ENCODE measurements at places on chromosomes 1 and 21.

DNA sequence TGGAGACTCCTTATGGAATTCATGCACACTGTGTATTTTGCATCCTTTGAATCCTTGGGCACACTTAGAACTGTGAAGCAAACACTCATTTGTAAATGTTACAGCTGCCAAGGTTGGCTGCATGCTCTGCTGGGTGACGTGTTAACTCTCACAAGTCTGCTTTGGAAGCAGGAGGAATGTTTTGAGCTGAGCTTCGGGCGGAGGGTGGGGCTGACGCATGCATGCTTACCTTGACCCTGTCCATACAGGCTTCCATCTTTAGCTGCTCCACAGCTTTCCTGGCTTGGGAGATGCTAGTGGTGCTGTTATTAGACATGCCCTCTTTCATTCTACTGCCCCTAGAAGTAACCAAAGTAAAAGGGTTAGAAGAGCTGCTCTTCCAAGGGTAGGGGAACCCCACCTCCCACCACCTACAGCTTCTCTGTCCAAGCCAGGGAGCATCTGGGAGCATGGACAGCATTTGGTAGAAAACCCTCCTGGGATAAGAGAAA lies 66.0 kb downstream of the GNG4 start:
- DNase-seq, result no peak

- no peak for DNase-seq
Measured at GRCh38 chr1:70768216-70768615, 279.4 kb downstream of the PTGER3 start.

DNA sequence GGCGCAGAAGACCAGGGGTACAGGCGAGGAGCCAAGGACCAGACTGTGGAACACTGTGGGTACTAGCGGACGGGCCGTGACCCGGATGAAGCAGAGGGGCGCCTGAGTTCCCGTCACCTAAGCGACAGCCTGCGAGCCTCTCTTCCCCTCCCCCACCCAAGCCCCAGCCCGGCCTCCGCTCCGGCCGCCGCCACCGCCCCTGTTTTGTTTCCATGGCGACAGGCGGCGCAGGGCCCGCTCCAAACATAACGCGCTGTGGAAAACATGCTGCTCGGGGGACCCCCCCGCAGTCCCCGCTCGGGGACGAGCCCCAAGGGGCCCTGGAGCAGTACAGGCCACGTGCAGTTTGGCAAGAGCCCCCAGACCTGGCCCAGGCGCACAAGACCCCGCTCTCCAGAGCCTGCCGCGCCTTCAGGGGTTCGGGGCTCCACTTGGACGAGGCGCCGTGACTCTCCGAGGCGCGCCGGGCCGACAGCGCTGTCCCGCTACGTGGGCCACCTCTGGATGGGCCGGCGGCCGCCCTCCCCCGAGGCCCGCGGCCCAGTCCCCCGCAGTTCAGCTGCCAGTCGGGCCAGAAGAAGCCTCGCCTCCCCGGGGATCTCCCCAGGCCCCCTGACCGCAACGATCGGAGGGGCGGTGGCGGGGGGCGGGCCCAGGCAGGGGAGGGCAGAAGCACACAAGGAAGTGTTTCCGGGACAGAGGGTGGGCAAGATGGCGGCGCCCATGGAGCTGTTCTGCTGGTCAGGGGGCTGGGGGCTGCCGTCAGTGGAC lies at the start of gene MTX1:
MTX1 (plus strand) TSS at position 155 of the 771 bp plus-strand sequence; CDS start at position 265, 110 bp downstream.
- DNase-seq, result peak; percentile 83

DNA sequence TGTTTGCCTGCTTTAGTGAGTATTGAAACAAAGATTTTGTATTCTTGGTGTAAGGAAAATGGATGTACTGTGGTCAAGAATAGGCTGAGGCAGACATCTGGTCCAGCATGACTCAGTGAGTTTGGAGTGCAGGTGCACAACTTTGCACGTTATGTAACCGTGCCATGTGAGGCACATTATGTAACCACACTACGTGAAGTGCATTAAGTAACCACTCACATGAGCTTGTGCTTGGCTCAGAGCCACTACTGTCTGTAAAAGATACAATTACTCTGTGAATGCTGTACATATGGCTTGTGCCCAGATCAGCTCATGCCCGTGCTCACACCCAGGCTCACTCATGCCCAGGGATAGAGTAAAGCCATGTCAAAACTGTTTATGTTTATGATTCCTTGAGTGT lies 216.8 kb downstream of the CTH start:
- no peak for DNase-seq

GRCh38 chr1:185759061-185759460 lies 24.9 kb downstream of the HMCN1 start:
- no peak for DNase-seq

DNA sequence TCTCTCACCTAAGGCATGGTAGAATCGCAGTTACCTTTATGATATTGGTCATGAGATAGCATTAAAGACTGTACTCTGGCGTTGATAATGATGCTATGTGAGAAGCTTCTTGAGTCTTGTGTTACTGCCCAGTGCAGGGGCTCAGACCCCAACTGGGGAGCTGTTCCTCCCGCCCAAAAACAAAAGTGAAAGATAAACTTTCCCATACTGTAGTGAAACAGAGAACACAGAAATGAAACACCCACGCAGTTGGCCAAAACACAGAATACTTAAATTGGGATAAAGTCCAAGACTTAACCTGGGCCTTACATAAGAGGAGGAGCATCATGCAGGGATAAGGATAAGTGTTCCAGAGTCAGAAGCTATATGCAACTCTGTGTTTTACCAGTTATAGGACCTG lies 130.6 kb downstream of the HHIPL2 start:
- no peak for DNase-seq

GRCh38 chr1:210695026-210695425 lies 366.3 kb downstream of the HHAT start:
- no peak for DNase-seq

DNA sequence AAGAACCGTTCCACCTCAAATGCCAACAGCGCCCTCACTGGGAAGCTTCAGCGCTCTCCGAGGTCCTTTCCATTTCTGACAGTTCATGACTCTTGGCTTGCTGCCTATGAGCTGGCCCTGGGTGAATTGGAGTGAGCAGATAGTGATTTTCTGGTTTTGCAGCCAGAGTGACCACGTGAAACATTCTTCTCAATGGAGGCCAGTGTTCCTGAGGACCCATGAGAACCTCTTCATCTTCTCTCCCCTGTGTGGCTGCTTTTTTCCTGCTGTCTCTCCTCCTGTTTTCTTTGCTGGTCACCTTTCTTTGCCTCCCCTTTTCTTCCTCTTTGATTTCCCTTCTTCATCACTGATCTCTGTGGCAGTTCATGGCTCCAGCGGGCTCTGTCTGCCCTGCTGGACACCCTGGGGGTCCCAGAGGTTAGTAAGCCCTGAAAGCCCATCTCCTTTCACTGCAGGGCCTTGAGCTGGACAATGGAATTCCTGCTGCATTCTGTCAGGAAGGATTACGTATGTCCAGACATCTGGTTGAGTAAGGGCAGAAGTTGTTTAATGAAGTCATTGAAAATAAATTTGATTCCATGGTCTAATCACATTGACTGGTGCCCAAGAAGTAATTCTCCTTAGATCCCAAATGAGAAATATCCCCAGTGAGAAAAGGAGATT lies 29.9 kb downstream of the VASH2 start:
- DNase-seq, result no peak

DNA sequence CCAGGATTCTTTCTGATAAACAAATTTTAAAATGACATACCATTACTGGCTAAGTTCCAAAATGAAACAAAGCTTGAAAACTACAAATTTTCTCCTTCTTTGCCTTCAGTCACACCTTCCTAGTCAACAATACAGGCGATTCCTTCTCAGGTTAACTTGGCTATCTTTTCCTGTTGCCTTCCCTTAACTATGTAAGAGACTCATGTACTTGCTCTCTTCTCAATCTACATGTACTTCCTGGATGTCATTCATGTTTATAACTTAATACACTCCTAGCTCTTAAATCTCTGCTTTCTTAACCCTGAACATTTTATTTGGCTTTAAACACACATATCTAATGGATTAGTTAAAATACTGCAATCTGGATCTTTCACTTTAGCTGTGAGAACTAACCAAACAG lies 97.0 kb downstream of the COQ8A start:
- no peak for DNase-seq

DNA sequence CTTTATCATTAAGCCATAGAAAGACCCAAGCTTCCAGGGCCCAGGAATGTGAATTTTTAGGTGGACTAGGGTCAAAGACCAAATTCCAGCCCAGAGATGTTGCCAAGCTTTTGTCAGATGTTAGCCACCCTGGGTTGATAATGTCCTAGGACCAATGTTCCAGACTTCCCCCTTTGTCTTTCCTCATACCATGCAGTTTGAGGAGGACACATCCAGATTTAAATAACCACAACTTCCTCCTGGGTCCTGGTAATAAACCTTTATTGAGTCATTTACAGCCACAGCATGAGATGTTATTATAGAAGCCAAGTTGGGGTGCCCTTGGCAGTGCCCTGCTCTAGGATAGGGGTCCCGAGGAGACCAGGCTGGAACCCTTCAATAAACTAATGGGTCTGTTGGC lies 5.9 kb downstream of the TNR start:
- no peak for DNase-seq

Data from activated CD8-positive, alpha-beta memory T cell treated with anti-CD3 and anti-CD28 coated beads for 4 hours (primary cell).